ENCODE measurements at places on chromosomes 6 and 20.
A peak's percentile ranks its signal among the peaks of the same experiment; 100 is the strongest.

- no peak for DNase-seq
Measured at GRCh38 chr6:132045877-132046276, 94.7 kb upstream of the CCN2 start.

DNA sequence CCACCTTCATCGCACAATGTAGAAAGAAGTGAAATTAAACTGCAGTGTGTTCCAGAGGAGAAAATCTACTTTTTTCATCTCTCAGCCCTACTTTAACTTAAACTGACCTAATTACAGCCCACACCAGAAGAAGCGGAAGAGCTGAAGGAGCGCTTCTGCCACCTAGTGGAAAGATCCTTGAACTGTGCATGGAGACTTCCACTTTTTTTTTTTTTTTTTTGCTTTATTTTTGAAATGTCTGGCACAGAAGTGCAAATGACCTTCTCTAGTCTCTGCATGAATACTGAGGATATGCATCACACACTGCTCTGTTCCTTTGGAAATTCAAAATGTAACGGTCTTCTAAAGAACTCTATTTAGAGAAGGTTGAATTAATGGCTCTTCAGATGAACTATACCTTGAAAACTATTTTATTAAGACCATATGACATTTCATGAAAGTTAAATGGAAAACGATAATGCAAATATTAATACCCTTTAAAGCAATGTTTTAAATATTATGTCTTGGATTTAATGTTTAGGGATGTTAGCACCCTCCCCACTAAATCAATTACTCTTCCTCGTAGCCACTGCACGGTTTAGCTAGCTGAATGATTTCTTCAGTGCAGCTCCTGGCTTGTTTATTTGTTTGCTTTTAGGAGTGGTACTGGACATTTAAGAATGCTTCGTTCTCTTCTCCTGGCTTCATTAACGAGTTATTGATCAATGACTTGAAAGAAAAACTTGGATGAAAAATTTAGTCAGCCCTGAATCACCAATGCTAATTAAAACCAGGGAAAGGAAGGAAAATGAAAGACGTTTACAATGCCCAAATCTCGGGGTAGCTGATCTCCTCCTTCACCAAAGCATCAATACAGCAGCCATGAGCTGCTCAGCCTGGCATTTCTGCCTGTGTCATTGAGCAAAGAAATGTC, 569.6 kb upstream of the GJE1 start:
- peak; percentile 85 for DNase-seq

DNA sequence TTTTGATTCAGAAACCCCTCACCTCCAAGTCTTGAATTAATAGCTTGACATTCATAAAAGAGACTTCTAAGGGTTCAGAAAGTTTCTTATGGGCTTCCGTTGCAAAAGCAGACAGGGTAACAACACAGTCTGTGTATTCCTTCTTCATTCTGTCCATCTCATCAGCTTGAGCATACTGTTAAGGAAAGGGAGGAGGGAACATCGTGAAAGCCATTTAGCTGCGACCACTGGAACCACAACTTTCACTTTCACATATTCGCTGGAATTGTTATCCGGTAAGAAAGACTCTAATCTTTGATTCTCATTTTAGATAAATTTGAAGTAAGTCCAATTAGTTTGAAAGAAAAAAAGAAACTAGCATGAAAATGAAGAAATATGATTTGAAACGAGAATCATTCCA, 174.4 kb downstream of the SYNE1 start:
- no peak for DNase-seq

- no peak for DNase-seq
Measured at GRCh38 chr6:11228935-11229654, 3.4 kb downstream of the NEDD9 start.

GRCh38 chr6:91816335-91816734, 1229.5 kb upstream of the MAP3K7 start:
- DNase-seq = no peak

- peak; percentile 40 for DNase-seq
Measured at GRCh38 chr20:37896932-37897548, 5.9 kb upstream of the VSTM2L start.

DNA sequence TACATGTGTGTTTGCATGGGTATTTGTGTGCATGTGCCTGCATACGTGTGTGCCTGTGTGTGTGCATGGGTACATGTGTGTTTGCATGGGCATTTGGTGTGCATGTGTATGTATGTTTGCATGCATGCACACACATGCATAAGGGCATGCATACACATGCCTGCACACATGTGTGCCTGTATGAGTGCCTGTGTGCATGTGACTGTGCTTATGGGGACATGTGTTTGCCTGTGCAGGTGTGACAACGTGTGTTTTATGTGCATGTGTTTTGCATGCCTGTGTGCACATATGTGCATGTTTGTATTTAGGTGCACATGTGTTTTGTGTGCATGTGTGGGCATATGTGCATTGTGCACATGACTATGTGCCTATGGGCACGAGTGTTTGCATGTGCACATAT, 165.7 kb downstream of the ERMARD start:
- DNase-seq = no peak

DNA sequence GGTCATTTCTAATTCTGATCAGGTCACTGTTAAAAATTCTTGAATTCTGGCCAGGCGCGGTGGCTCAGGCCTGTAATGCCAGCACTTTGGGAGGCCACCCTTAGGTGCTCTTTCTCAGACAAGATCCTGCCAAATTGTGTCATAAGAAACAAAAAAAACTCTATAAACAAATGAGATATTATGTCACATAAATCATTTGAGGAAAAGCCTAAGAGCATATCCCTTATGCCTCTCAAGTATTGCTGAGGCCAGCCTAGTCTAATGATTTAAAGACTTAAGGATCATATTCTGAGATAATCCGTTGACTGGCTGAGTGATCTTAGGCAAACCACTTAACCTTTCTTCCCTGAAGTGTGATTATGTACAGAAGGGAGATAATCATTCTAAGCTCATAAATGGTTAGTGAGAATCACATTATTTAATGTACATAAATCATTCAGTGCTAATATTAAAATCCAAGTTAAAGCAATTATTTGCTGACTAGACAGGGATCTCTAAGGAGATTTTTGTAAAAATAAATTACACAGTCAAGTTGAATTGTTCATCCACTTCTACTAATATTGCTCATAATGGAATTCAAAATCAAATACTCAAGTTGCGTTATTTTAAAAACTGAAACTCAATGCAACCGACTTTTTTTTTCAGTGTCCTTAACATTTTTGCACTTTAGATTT, 365.4 kb downstream of the PHF3 start:
- no peak for DNase-seq

GRCh38 chr6:23775127-23775526, 350.9 kb upstream of the NRSN1 start:
- DNase-seq = no peak

DNA sequence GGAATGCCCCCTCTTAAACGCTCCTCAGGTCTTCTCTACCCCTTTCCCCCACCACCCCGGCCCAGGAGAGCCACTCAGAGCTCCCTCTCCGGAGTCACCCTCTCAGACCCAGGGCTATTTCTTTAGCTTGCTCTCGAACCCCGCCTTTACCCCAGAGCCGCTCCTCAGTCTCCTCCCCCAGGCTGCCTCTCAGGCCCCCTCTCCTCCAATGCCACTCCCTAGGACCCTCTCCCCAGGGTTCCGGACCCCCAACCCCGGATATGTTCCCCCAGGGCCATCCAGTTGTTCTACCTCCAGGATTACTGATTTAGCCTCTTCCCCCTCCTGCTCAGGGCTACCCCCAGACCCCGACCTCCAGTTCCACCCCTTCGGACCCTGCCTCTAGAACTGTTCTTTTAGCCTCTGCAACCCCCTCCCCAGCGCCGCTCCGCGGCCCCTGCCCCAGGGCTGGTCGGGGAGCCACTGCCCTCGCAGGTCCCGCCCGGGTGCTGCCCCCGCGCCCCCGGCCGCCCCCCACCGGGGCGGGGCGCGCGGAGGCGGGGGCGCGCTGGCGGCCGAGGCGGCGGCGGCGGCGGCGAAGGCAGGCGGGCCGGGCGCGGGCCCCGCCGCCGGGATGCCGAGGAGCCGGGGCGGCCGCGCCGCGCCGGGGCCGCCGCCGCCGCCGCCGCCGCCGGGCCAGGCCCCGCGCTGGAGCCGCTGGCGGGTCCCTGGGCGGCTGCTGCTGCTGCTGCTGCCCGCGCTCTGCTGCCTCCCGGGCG, at the start of gene MMP24:
Gene MMP24, plus strand, starts transcription at position 565 of the 758 bp plus-strand sequence. Its CDS starts 49 bp downstream, at position 614.
- no peak for DNase-seq

DNA sequence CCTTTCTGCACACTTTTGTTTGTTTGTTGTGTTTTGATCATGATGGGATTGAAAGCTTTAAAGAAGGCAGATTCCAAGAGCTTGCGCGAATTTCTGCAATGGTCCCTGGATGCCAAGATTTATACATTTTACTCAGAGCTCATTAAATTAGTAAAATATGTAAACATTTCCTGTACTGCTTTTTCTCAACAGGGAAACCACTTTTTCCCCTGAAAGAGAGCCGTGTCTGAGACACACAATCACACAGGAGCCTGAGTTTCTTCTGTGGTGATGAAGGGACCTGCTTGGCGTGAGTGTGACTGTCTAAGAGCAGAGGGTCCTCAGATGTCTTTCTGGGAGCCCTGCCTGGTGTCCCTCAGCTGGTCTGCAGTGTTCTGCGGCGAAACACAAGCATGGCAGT, 12.1 kb upstream of the TAGAP start:
- DNase-seq = no peak

- peak; percentile 84 for DNase-seq
Measured at GRCh38 chr6:158752613-158753012, 66.6 kb downstream of the EZR start.

DNA sequence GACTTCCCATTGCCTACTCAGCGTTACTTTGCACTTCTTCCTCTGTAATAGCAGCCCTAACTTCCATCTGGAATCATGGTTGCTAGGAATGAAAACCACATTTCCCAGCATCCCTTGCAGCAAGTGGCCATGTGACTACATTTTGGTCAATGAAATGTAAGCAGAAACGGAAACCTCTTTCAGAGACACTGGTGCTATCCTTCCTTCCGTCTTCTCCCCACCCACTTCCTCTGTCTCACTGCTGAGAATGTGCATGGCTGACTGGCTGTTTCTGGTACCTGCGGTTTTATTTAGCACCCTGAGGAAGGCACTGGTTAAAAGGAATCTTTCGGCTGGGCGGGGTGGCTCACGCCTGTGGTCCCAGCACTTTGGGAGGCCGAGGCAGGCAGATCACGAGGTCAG, 107.4 kb downstream of the SCML4 start:
- DNase-seq = peak; percentile 4

DNA sequence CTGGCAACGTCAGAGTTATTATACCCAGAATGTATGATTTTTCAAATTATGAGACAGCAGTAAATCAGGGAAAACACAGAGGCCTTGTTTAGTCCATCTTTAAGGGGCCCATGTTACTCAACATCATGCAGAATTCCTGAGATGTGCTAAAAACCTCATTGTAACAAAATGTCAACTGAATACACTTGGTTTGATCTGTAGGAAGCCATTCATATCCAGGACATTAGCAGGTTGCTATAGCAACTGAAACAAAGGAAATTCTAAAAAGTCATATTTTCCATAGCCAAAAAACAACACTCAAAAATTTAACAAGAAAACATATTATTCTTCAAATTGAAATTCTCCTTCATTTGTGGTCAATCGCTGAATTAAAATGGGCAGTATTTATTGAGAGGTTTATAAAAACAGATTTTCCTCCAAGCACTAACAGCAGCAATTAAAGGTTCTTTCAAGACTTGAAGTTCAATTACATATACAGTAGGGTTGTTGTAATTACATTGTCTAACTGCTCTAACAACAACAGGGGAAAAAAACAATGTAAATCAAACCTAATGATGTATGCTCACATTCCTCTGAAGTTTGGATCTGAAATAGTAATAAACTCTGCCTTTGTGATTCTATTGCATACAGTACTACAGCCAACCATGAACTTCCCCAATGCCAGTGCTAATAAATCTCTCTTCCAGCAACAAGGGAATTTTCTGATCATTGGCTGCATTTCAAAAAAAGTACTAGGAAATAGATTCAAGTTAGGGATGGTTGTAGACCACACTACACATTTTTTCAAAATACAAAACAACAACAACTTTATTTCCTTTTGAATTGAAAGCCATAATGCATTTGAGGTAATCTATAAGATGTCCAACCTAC, 34.9 kb downstream of the COL12A1 start:
- DNase-seq = no peak

GRCh38 chr20:52843425-52843824, 128.7 kb upstream of the TSHZ2 start:
- DNase-seq = no peak

DNA sequence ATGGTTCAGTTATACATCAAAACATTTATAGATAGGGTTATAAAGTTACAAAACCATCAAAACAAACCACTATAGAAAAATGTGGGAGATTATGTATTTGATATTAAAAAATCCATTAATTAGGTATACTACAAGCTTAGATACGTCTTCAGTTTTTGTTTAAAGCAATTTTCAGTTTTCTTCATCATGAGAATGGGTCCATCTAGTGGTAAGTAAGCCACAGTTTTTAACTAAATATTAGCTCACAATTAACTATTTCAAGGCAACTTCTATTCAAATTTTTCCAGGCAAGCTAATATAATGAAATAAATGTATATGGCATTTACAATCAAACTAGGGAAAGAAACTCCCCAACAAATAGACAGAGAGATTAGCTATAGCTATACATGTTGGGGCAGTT, 44.4 kb downstream of the RNGTT start:
- no peak for DNase-seq

DNA sequence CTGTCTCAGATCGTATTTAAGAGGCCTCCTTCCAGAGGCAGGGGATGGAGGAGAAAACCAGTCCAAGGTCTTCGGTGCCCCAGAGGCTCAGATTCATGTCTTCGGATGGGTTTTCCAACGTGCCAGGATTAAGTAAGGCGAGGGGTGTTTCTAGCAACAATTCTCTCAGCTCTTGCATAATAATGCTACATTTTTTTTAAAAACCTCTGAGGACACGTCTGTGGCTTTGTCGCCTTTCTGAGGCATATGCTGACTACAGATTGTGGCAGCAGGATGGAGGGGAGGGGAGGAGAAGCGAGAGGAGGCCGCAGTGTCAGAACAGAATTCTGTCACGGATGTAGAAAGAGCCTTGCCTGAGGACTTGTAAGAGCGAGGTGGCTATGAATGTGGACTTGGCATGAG, 17.7 kb upstream of the CCDC167 start:
- DNase-seq = peak; percentile 90

DNA sequence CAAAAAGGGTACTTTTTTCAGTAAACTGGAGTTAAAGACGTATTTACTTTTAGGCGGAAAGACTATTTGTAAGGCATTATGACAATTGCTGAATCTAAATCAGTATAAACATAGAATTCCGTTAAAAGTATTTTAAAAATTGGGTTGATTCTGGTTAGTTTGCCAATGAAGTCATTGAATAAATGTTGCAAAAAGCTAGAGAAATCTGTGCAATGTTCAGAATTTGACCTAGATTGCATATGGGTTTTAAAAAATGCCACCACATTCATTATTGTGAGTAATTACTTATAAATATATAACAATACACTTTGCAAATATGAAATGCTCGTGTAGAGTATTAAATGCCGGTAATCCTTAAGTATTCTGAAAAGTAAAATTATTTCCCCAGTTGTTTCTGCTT, 116.5 kb upstream of the EEF1E1 start:
- no peak for DNase-seq

Measured in cerebellar cortex (tissue), 1 donor.